Sigmoid colon (tissue), 7 donors: ENCODE measurements at places on chromosomes 11 and 22. TPM values are rescaled to one million over a fixed set of nuclear protein-coding genes. Genes with fewer than 3 reads are reported as not detected.

- H3K4me1 ChIP-seq, result no peaks in the 10 kb centered on the region
- H3K4me3 ChIP-seq, result no peak overlapping the region
- peaks cover 32% of the 10 kb centered on the region for H3K27me3 ChIP-seq
- no peaks in the 10 kb centered on the region for H3K36me3 ChIP-seq
These were observed 29.1 kb upstream of the KRTAP5-6 start for GRCh38 chr11:1667906-1668305.

DNA sequence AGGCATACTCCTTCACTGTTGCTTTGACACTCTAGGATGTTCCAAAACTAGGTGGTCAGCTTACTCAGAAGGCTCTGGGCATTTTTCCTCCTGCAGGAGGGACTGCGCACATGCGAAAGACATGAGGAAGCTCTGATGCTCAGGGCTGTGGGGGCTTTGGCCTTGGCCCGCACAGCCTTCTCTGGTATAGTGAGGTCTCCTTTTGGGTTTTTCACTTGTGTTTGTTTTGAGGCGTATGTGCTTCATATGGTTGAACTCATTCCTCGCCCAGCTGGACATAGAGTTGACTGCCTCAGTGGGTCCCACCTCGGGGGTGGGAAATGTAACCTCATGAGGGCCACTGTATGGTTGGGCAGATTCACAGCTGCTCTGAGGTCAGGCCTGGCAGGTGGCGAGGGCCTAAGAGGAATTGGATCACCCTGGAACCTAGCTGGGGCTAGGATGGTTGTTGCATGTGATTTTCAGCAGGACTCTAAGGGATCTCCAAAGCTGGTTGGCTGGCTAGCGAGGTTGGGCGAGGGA is 63.7 kb downstream of the PTPRJ start:
- no peak overlapping the region for H3K27ac ChIP-seq
- H3K4me1 ChIP-seq, result peaks cover 5% of the 10 kb centered on the region
- DNase-seq, result no peak

- H3K4me3 ChIP-seq, result no peak overlapping the region
- no peaks in the 10 kb centered on the region for H3K4me1 ChIP-seq
- DNase-seq, result no peak
- no peak overlapping the region for H3K27ac ChIP-seq
These were observed 9.7 kb downstream of the SRSF8 start for GRCh38 chr11:95076416-95076815.

- H3K4me1 ChIP-seq, result no peaks in the 10 kb centered on the region
- H3K27me3 ChIP-seq, result no peaks in the 10 kb centered on the region
- no peak overlapping the region for H3K4me3 ChIP-seq
- DNase-seq, result peak; percentile 50
- H3K36me3 ChIP-seq, result peaks cover 9% of the 10 kb centered on the region
These were observed 13.4 kb downstream of the NADSYN1 start for GRCh38 chr11:71466358-71466757.

DNA sequence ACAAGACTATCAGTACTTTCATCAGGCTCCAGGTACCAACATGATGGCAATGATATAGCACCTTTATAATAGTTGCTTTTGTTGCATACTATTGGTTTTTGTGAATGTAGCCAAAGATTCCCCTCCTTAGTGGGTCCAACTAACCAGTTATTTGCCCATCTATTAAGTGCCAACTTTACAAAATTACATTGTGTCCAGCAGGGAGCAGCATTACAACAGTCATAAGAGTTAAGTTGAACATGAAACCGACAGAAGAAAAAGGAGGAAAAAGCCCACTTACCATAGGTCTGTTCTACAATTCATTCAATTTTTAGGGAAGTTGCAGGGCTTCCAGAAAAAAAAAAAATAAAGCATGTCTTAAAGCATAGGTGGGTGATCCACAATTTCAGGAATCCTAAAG is 21.6 kb downstream of the IMMP1L start:
- H3K4me3 ChIP-seq, result no peak overlapping the region
- no peaks in the 10 kb centered on the region for H3K27me3 ChIP-seq
- H3K27ac ChIP-seq, result no peak overlapping the region
- H3K4me1 ChIP-seq, result no peaks in the 10 kb centered on the region

- H3K27me3 ChIP-seq, result no peaks in the 10 kb centered on the region
- H3K4me1 ChIP-seq, result peaks cover 14% of the 10 kb centered on the region
- H3K4me3 ChIP-seq, result no peak overlapping the region
- no peaks in the 10 kb centered on the region for H3K36me3 ChIP-seq
- no peak for DNase-seq
These were observed 259.1 kb upstream of the PLET1 start for GRCh38 chr11:112519751-112520150.

- H3K27ac ChIP-seq, result no peak overlapping the region
- no peaks in the 10 kb centered on the region for H3K36me3 ChIP-seq
- no peak for DNase-seq
These were observed 13.1 kb downstream of the POU2AF1 start for GRCh38 chr11:111365722-111366559.

DNA sequence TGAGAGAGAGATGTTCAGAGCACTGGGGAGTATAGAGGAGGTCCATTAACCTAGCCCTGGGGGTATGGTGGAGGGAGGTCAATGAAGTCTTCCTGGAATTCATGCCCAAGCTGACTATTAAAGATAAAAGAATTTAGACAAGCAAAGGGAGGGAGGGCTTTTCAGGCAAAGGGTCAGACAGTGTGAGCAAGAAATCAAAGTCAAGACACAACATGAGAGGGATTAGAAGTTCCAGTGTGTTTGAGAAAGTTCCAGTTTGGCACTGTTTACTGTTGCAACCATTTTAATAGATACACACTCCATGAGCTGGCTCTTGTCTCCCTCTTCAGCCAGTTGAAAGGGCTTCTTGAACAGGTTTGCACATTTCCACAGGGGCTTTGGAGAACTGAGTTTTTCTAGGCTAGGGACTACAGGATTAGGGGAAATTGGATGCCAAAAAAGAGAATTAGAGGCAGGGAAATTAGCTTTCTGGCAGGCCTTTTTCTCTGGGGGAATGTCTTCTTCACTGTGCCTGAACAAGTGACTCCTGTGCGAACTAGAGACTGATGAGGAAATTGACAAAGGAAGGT is 14.7 kb upstream of the NNMT start:
- H3K4me3 ChIP-seq, result no peak overlapping the region
- peaks cover 23% of the 10 kb centered on the region for H3K4me1 ChIP-seq
- no peaks in the 10 kb centered on the region for H3K27me3 ChIP-seq
- H3K27ac ChIP-seq, result peak overlapping the region; percentile 28
- no peak for DNase-seq
- H3K36me3 ChIP-seq, result no peaks in the 10 kb centered on the region

GRCh38 chr11:128902515-128903066 is 11.4 kb downstream of the KCNJ5 start:
- no peaks in the 10 kb centered on the region for H3K36me3 ChIP-seq
- H3K27me3 ChIP-seq, result no peaks in the 10 kb centered on the region
- no peak for DNase-seq
- H3K27ac ChIP-seq, result no peak overlapping the region
- no peak overlapping the region for H3K4me3 ChIP-seq

DNA sequence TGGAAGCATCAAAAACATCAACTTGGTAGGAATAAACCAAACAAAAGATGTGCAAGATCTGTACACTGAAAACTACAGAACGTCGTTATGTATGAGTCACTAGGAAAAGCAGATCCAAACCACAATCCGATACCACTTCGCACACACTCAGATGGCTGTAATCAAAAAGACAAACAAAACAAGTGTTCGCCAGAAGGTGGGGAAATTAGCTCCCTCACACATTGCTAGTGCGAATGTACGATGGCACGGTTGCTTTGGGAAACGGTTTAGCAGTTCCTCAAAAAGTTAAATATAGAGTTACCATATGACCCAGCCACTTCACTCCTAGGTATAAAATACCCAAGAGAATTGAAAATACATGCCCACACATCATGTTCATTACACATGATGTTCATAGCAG is 14.8 kb upstream of the CARD10 start:
- DNase-seq, result no peak
- no peak overlapping the region for H3K4me3 ChIP-seq
- H3K27ac ChIP-seq, result no peak overlapping the region
- no peaks in the 10 kb centered on the region for H3K27me3 ChIP-seq

DNA sequence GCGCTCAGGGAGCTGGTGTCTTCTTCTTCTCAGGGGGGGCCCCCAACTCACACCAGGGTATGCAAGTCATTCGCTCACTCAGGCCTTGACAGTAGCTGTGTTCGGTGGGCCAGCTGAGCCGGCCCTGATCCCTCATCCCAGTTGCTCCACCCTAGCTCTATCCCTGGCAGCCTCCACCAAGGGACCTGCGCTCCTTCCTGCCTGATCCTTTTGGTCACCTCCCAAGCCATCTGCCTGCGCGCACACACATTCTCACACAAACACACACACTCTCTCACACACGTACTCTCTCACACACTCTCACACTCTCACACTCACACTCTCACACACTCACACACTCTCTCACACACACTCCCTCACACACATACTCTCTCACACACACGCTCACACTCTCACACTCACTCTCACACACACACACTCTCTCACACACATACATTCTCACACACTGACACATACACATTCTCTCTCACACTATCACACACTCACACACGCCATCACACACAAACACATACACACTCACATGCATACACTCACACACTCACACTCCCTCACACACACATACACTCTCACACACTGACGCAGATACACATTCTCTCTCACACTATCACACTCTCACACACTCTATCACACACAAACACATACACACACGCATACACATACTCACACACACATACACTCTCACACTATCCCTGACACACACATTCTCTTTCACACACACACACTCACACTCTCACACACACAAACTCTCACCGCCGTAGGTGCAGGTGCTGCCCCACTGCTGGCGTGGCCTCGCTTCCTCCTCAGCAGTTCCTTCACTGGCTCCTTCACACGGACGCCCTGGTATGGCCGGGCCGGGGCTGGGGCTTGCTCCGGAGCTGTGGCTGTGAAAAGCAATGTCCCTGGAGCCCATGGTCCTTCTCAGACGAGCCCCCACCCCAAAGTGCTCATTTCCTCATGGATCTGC is 20.8 kb downstream of the POU2AF1 start:
- no peaks in the 10 kb centered on the region for H3K27me3 ChIP-seq
- no peaks in the 10 kb centered on the region for H3K36me3 ChIP-seq
- no peak for DNase-seq
- H3K27ac ChIP-seq, result no peak overlapping the region

- no peak overlapping the region for H3K4me3 ChIP-seq
- no peaks in the 10 kb centered on the region for H3K27me3 ChIP-seq
- no peaks in the 10 kb centered on the region for H3K4me1 ChIP-seq
- H3K36me3 ChIP-seq, result no peaks in the 10 kb centered on the region
- H3K27ac ChIP-seq, result no peak overlapping the region
These were observed 740.8 kb downstream of the DLG2 start for GRCh38 chr11:84886344-84886743.

- peak overlapping the region; percentile 94 for H3K27ac ChIP-seq
- H3K27me3 ChIP-seq, result no peaks in the 10 kb centered on the region
- peaks cover 79% of the 10 kb centered on the region for H3K4me1 ChIP-seq
- no peak overlapping the region for H3K4me3 ChIP-seq
- no peaks in the 10 kb centered on the region for H3K36me3 ChIP-seq
These were observed 71.1 kb upstream of the WNT7B start for GRCh38 chr22:46047841-46048595.

DNA sequence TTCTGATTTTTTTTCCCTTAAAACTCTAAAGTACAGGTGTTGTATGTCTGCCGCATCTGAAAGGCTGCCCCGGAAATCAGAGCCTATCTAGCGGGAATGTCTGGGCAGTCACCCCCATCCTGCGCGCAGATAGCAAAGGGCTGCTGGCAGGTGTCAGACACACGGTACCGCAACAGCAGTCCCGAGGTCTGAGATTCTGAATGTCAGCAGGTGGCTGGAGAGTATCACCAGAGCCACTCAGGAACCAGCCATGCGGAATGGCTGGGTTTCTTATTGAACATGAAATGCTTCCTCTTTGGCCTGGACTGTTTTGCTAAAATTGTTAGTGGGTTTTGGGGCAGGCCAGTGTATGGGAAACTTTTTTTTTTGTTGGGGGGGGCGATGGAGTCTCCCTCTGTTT is 53.3 kb downstream of the CERK start:
- DNase-seq, result no peak
- no peaks in the 10 kb centered on the region for H3K4me1 ChIP-seq
- H3K27me3 ChIP-seq, result no peaks in the 10 kb centered on the region
- H3K36me3 ChIP-seq, result peaks cover 41% of the 10 kb centered on the region
- peak overlapping the region; percentile 12 for H3K27ac ChIP-seq
- no peak overlapping the region for H3K4me3 ChIP-seq

DNA sequence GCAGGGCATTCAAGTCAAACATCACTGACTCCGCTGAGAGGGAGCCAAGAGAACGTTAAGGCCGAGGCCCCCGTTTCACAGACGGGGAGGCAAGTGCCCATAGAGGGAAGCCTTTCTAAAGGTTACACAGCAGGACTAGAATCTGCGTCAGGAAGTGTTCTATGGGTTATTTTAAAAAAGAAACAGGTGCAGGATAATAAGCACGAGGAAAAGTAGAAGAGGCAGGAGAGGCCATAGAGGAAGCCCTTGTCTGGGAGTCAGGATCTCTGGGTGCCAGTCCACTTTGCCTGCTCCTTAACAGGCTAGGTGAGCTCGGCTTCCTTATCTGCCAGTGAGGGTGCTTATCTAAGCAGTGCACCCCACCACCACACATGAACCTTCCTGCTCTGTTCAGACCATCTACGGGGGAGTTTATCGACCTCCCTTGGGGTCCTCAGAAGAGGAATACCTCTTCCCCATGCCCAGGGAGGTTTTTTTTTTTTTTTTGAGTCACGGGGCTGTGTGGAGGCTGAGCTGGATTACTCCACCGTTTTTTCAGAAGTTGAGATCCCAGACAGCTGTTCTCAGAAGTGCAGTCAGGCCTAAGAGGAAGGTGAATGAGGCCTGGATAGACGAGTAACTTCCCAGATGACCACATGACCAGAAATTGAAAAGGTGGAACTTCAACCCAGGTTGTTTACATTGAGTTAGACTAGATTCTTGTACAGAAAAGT is 1.2 kb upstream of the FCHSD2 start:
- H3K36me3 ChIP-seq, result no peaks in the 10 kb centered on the region
- DNase-seq, result no peak
- no peaks in the 10 kb centered on the region for H3K27me3 ChIP-seq

- no peak overlapping the region for H3K27ac ChIP-seq
- H3K27me3 ChIP-seq, result no peaks in the 10 kb centered on the region
- DNase-seq, result no peak
- H3K4me3 ChIP-seq, result no peak overlapping the region
These were observed 276.2 kb downstream of the METTL15 start for GRCh38 chr11:28384418-28384817.

DNA sequence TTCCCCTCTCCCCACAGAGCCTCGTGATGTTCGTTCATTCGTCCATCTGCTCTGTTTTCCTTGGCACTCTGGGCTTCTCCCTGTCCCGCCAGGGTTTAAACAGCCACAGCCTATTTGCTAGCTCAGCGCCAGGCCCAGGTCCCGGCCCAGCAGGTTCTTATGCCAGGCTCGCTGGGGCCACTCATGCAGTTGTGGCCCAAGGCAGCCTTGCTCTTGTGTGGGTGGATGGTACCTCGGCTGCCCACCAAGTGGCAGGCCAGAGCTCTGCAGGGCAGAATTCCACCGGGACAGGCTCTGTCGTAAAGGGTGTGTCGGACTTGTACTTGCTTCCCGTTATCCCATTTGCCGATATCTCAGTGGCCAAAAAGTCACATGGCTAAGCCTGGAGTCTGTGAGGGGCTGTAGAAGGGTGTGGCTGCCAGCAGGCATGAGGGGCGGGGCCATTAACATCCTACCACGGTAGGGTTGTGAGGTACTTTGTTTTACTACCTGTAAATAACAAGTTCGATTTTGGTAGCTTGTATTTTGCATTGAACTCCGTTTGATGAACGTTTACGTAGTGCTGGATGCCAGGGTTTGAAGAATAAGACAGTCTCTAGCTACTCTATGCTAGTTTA is 7.9 kb downstream of the FAM118A start:
- H3K27ac ChIP-seq, result peak overlapping the region; percentile 91
- no peaks in the 10 kb centered on the region for H3K4me1 ChIP-seq
- peaks cover under 1% of the 10 kb centered on the region for H3K36me3 ChIP-seq

The SYTL2 gene
- total RNA-seq, result 9.0 TPM

The HMOX1 gene
- 107 TPM for total RNA-seq

The APOBEC3F gene
- total RNA-seq, result 3.0 TPM

The NAALADL1 gene
- 73.1 TPM for total RNA-seq

The OR52N4 gene
- 1.8 TPM for total RNA-seq

The SLC22A12 gene
- not detected for total RNA-seq

The CHRM4 gene
- total RNA-seq, result 5.3 TPM
